OCI-M1 (cell line): ENCODE measurements at places on chromosomes 6 and 20.

- no peak for DNase-seq
Observed at GRCh38 chr6:15715851-15716250, 53.0 kb upstream of the DTNBP1 start.

GRCh38 chr6:160069459-160069858 lies 52.2 kb upstream of the SLC22A1 start:
- no peak for DNase-seq

DNA sequence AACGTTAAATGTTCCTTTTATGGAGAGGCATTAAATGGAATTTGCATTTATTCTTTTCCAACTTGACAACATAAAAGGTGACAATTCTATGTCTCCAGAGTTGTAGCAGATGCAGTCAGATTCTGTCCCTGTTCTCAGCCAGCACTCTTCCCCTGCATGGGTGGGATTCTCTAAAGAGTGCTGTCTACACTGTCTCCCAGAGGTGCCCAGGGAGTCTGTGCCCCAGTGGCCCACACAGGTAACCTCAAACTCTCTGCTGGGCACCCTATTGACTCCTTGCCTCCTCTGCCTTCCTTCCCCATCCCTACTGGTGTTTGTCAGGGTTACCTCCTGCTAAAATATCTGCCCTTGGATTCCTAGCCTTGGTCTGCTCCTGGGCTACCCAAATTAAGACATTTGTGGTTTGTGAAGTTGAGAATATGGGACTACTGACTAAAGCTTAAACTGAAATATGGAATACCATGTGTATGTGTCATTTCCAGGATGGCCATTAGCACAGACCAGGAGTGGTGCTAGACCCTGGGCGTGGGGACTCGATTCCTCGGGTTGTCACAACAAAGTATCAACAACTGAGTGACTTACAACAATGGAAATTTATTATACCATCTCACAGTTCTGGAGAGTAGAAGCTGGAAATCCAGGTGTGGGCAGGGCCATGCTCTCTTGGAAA lies 284.7 kb downstream of the CDH26 start:
- no peak for DNase-seq

- peak; percentile 50 for DNase-seq
Observed at GRCh38 chr20:44532981-44533331, 11.1 kb upstream of the SERINC3 start.

DNA sequence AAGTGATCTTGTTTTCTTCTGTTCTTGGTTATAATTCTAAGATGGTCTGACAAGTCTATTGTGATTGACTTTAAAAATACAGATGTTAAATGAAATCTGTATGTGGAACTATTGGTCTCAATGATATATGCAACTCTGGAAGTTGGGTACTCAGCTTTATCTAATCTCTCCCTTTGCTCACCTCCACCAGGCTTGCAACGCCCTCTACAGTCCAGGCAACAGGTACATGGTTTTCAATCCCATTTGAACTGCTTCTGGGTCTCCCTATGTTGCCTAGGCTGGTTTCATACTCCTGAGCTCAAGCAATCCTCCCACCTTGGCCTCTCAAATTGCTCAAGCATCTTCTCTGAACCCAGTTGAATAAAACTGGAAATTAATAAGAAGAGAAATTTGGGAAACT lies 25.6 kb upstream of the HLA-DQB1 start:
- DNase-seq, result peak; percentile 75

DNA sequence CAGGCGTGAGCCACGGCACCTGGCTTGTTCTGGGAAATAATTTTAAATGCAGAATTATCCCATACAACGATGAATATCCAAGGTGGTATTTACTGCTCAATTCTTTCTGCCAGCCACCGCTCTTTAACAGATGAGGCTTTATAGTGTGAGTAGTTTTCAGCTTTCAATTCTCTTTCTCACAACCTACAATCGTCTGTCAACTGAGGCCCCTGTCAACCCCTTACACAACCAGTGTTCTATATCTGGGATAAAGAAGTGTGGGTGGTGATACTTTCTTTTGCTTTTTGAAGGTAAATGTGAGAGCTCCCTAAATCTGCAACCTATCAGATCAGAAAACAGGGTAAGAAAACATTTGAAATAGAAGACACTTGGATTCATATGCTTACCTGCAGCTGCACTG lies 22.5 kb downstream of the STAU1 start:
- no peak for DNase-seq

GRCh38 chr20:33727115-33727479 lies 4.7 kb upstream of the ZNF341 start:
- DNase-seq, result no peak

GRCh38 chr6:138682704-138683527 lies 90.7 kb upstream of the CCDC28A start:
- peak; percentile 37 for DNase-seq

- DNase-seq, result no peak
Observed at GRCh38 chr6:149493761-149494320, 9.0 kb upstream of the ZC3H12D start.

- no peak for DNase-seq
Observed at GRCh38 chr6:46248143-46248542, 77.4 kb upstream of the ENPP5 start.

DNA sequence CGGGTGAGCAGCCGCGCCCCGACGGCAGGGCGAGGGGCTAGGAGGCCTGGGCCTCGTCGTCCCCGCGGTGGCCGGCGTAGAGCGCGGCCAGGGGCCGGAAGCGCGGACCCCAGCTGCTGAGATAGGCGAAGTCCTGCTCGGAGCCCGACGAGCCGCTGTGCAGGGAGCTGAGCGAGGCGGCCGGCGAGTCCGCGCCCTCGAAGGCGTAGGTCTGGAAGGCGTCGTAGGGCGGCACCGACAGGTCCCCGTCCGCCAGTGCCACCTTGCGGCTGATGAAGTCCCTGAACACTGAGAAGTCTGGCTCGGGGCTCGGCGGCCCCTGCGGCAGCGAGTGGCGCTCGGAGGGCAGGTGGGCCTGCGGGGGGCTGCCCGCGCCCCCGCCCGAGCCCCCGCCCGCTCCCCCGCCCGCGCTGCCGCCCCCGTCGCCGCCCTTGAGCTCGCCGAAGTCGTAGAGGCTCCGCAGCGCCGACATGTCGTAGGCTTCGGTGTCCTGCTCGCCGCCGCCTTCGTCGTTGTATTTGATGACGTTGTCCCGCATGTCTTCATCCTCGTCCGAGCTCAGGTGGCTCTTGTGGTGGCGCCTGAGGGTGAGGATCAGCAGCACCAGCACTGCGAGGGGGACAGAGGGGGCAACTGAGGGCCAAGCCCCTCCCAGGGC lies 56.5 kb downstream of the CD40 start:
- DNase-seq, result peak; percentile 49

GRCh38 chr6:16697437-16698161 lies 63.7 kb downstream of the ATXN1 start:
- no peak for DNase-seq

DNA sequence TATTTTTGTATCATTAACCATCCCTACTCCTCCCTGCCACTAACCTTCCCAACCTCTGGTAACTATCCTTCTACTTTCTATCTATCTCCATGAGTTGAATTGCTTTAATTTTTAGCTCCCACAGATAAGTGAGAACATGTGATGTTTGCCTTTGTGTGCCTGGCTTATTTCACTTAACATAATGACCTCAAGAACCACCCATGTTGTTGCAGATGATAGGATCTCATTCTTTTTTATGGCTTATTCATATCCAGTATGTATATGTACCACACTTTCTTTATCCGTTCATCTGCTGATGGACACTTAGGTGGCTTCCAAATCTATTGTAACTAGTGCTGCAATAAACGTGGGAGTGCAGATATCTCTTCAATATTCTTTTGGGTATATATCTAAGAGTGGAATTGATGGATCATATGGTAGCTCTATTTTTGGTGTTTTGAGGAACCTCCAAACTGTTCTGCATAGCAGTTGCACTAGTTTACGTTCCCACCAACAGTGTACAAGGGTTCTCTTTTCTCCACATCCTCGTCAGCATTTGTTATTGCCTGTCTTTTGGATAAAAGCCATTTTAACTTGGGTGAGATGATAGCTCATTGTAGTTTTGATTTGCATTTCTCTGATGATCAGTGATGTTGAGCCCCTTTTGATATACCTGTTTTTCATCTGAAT lies 201.4 kb downstream of the ARHGAP18 start:
- peak; percentile 42 for DNase-seq

GRCh38 chr6:46058951-46059350 lies 43.3 kb upstream of the CLIC5 start:
- no peak for DNase-seq

- DNase-seq, result no peak
Observed at GRCh38 chr20:47117773-47118172, 223.1 kb downstream of the EYA2 start.

GRCh38 chr20:24673678-24674570 lies 204.5 kb downstream of the SYNDIG1 start:
- DNase-seq, result no peak

DNA sequence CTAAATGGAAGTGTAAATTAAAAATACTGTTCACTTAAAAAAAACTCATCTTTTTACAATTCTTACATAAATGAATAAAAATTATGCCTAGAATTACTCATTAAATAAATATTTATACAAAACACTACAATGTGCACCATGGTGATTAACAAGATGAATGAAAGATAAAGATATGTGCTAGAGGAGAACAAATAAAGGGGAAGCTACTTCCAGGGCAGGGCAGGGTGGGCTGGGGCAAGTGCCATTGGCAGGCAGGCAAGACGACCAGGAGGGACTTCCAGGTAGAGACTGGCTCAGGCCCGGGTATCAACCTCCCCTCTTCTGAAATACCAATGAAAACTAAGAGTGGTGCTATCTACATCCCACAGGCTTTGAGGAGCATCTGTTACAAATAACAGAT lies 20.4 kb downstream of the PREP start:
- DNase-seq, result peak; percentile 16

DNA sequence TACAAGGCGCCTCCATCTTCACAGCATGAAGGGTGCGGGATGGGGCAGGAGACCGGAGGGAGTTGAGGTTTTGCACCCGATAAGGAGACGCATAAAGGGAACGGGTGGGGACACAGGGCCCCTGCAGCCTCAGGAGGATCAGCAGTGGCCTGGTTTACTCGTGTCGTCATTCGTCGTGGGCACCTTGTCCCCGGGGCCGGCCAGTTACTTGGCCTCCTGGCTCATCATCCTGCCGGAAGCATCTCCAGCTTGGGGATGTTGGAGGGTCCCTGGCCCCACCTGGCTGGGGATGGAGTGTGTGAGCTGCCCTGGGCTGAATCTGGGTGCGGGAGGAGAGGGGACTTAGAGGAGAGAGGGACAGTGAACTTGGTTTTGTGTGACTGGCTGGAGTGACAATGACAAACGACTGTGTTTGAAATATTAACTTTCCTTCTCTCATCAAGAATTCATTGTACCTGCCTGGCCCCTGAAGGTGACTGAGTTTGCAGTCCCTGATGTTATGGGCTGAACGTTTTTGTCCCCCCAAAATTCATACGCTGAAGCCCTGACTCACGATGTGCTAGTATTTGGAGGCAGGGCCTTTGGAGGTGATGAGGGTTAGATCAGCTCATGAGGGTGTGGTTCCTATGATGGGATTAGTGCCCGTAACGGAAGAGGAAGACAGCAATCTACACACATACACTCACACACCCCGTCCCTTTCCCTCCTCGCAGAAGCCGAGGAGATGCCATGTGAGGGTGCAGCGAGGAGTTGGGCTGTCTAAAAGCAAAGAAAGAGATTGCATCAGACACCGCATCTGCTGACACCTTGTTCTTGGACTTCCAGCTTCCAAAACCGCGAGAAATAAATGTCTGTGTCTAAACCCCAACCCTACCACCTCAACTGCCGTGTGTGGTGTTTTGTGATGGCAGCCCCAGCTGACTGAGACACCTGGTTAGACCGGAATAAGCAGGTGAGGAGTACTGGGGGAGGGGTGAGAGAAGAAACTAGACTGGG lies 65.0 kb upstream of the MAP3K4 start:
- peak; percentile 14 for DNase-seq

- no peak for DNase-seq
Observed at GRCh38 chr6:1027109-1027794, 284.6 kb upstream of the FOXQ1 start.

- DNase-seq, result no peak
Observed at GRCh38 chr20:46879386-46879785, 15.3 kb upstream of the EYA2 start.

- DNase-seq, result peak; percentile 82
Observed at GRCh38 chr6:33314515-33314942, 651 bp upstream of the TAPBP start.

GRCh38 chr20:12970372-12970821 lies 38.4 kb upstream of the SPTLC3 start:
- peak; percentile 32 for DNase-seq

GRCh38 chr6:130303431-130303830 lies 62.4 kb upstream of the TMEM200A start:
- DNase-seq, result no peak

GRCh38 chr6:81977486-81977885 lies 225.0 kb upstream of the TENT5A start:
- no peak for DNase-seq
